ENCODE measurements at places on chromosomes 12 and 14.

DNA sequence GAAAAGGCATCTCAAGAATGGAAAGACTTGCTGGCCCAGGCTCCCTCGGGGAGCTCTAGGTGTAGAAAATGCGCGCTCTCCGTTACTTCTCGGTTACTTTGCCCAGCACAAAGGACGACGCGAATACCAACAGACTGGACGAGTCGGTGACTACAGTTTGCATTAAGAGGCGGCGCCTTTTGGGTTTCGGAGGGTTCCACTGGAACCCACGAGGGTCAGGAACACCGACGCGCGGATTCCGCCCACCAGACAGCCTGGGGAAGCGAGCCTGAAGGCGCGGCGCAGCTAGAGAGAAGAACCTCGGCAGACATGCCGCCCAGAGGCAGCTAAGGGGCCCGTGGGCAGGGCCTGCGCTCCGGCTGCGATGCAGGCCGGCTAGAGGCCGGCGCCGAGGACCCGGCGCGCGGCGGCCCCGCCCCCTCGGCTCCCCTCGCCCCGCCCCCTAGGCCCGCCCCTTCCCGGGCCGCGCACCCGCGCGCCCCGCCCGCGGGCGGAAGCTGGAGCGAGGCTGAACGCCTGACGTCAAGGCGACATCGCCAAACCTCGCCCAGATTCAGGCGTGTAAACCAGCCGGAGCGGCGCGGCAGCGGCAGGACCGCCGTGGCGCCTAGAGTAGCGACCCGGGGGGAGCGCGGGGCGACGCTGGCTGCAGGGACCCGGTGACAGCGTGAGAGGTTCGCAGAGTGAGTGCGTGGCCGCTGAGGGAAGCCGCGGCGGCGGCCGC is at the start of gene RAP1B:
RAP1B (plus strand) TSS at position 530 of the 724 bp plus-strand sequence. CDS start 37,826 bp downstream, outside the sequence.
- peak; percentile 89 for DNase-seq

DNA sequence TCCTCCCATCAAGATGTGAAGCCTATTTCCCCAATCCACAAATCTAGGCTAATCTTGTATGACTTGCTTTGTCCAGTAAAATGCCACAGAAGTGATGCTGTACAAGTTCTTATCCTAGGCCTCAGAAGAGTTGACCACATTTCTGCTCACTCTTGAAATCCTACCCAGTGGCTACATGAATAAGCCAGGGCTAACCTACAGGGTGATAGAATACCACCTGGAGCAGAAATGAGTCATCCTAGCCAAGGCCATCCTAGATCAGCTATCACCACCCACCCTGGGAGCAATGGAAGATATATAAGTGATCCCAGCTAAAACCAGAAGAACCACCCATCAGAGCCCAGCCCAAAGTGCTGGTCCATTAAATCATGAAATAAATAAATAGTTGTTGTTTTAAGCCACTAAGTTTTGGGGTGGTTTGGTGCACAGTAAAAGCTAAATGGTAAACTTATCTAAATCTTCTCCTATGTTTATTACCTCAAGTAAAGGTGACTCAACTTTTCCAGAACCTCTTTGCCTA is 105.1 kb downstream of the RPS29 start:
- DNase-seq = no peak

DNA sequence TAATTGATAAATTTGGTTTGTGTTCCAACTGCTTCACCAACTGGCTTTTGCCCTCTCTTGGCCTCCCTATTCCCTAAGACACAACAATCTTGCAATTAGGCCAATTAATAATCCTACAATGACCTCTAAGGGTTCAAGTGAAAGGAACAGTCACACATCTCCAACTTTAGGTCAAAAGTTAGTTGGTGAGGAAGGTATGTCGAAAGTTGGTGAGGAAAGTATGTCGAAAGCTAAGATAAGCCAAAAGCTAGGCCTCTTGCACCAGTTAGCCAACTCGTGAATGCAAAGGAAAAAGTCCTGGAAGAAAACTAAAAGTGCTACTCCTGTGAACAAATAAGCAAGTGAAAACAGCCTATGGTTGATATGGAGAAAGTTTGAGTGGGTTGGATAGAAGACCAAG is 32.6 kb downstream of the EGLN3 start:
- DNase-seq = no peak

- DNase-seq = no peak
Measured at GRCh38 chr12:107760207-107760808, 629 bp downstream of the PRDM4 start.

DNA sequence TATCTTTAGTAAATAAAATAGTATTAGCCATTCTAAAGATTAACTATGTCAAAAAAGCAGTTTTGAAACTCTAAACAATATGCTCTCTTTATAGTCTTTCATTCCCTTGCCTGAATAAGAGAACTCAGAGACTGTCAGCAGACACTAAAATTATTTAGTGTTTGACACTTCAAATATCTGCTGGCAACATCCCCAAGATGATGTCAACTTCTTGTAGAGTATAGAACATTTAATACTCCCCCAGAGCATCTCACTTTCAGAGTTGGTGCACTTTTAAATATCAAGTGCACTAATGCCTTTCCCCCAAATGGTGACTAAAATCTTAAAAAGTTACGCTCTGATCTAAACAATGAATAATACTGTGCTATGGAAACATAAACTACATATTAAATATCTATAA is 374.9 kb downstream of the SLC6A15 start:
- no peak for DNase-seq

GRCh38 chr12:33944703-33945437 is 77.4 kb upstream of the ALG10 start:
- no peak for DNase-seq

DNA sequence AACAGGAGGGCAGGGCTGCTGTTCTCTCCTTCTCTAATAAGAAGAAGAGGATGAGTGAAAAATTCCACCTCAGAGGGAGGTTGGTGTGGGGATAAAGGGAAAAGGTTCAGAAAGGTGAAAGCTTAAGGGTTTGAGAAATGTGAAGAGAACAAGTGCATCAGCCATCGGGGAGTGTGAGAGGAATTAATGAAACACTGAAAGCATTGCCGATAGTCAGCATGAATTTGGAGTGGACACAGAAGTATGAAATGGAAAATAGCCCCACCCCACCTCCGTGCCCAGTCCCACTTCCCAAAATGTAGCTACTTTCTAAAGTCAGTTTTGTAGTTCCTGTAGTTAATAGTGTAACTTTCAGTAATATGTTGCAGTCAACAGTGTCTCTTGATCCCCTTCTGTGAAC is 33.4 kb downstream of the DIP2B start:
- no peak for DNase-seq

- peak; percentile 63 for DNase-seq
Measured at GRCh38 chr12:81668475-81668874, 90.7 kb downstream of the PPFIA2 start.

Measured in fibroblast of gingiva (primary cell).